ENCODE measurements at places on chromosomes 1 and 21.

- no peak for DNase-seq
Measured at GRCh38 chr1:58813361-58813760, 29.5 kb upstream of the JUN start.

- DNase-seq: no peak
Measured at GRCh38 chr1:64505232-64505943, 35.5 kb downstream of the CACHD1 start.

DNA sequence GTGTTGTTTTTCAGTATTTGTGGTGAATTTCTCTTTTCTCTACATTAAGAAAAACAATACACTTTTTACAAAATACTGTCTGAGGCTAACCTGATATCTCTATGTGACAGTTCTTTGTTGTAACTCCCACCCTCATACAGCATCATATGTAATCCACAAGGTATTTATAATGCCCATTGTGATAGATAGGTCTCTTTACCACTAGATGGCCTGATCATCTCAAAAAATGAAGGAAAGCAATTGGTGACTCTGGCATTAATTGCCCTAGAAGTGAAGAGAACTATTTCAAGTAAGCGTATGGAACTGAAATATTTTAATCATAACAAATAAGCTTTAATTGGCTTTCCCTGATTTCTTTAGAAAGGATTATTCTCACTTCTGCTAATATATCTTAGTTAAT lies 36.2 kb upstream of the HFM1 start:
- peak; percentile 17 for DNase-seq

DNA sequence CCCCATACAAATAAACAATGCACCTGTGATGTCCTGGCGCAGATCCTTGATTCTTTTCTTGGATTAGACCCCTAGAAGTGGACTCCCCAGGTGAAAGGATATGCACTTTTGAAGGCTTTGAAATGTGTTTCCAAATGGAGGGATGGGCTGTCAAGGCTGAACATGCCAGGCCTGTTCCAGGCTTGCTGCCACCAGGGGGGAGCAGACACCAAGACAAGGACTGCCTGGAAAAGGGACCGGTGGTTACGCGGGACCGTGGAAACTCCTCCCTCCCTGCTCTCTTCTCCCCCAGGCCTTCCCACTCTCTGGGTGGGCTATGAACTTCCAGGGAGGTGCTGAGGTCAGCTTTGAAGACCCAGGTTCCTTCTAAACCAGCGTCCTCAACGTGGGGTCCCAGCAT lies 12.7 kb downstream of the C1QB start:
- DNase-seq: peak; percentile 47

- no peak for DNase-seq
Measured at GRCh38 chr1:9319208-9319788, 26.6 kb downstream of the SPSB1 start.

Measured in iris pigment epithelial cell (primary cell).